ENCODE measurements at places on chromosomes 2 and 18.

GRCh38 chr18:69617888-69618287 lies 217.2 kb downstream of the DOK6 start:
- DNase-seq: no peak

DNA sequence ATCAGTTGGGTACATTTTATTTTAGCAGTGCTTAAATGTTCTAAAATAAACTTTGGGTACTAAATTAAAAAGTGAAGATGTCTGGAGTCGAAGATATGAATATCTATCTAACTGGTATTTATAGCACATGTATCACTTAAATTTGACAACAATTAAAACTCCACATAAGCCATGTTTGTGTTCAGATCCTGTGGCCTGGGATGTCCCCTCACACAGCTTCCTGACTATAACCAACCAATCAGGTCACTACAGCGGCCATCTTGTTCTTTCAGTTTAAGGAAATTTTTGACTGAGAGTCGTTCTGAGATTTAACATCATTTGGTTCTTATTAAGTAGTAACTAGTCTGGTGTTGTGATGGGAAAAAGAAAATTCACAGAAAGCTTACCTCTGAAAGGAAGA lies 170.7 kb upstream of the NRP2 start:
- no peak for DNase-seq

GRCh38 chr2:144505245-144505831 lies 14.6 kb downstream of the ZEB2 start:
- DNase-seq: no peak

DNA sequence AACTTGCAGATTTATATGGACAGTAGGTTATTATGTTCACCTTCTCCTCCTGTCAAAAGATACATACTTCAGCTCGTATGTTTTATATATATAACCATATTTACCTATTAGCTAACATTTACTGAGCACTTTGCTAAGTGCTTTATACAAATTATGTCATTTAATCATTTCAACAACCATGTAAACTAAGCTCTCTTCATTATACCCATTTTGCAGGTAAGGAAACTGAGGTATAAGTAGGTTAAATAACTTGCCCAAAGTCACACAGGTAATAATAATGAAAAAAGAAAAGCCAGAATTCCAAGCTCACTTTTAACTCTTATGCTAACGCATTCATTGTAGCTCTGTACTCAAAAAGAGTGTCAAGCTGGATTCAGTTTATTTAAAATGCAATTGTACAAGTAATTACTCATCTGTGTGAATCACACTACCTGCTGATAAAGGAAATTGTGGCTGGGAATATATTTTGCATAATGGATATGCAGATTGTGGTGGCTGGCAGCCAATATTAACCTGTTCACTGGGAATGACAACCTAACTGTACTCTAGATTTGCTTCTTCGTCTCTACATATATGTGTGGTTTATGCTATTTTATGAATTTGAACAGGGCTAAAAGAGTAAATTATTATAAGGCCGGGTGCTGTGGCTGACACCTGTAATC lies 20.6 kb downstream of the SLC16A14 start:
- no peak for DNase-seq

- DNase-seq: no peak
These were observed 124.9 kb downstream of the RDH14 start for GRCh38 chr2:18435426-18436037.

- DNase-seq: peak; percentile 13
These were observed 769 bp downstream of the FKBP1B start for GRCh38 chr2:24050041-24050979.

- no peak for DNase-seq
These were observed 44.5 kb upstream of the DAPL1 start for GRCh38 chr2:158750458-158751125.

Measured in activated CD4-positive, alpha-beta T cell treated with anti-CD3 and anti-CD28 coated beads, Interleukin-2, amount 50 U/mL, for 48 hours (primary cell).